ENCODE measurements at places on chromosomes 13 and 19.

DNA sequence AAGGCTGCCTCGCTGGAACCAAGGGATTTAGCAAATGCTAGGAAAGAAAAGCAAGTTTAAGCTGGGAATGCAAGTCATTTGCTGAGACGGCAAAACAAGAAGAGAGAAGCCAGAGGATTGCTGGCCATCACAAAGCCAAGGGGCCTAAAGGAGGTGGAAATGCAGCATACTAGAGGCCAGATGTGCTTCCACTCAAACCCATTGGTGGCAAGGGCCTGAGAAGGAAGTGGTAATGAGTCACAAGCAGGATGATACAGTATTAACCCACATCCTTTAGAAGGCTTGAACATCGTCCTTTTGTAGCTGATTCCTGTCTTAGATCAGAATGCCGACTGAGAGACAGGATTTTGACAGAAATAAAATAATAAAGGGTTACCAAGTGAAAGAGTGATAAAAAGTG is 68.2 kb downstream of the ITGBL1 start:
- no peak for DNase-seq

DNA sequence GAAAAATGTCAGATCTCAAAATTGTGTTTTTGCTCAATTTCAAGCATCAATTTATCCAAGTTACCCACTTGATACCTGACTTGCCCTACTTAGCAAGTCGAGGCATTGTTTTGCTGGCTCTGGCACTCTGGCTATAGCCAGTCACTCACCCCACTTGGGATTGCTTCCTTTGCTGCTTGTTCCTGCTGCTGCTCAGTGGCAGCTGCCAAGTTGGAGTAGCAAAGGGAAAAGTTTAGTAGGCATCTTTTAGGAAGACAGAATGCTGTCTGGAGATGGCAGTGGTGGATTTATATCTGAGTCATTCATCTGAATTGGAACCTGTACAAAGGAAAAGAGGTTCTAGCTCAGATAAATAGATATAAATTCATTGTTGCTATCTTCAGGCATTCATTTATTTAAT is 41.2 kb downstream of the PCCA start:
- DNase-seq: no peak

GRCh38 chr19:43820098-43820883 is 6.8 kb upstream of the ZNF283 start:
- DNase-seq: no peak

DNA sequence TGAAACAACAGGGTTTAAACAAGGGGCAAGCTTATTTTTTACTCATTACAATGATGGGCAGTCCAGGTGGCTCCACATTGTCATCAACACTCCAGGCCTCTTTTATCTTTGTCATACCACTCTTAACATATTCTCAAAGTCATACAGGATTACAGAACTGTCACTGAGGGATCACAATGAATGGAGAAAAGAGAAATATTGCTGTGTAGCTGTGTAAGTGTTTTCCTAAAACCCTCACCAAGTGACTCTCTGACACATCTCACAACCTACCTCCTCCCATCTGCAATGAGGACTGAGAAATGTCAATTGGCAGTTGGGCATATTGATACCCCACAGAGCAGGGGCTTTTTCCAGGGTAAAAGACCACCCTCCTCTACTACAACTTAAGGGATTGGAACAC is 562.1 kb downstream of the TBC1D4 start:
- no peak for DNase-seq

- no peak for DNase-seq
Measured at GRCh38 chr19:4232614-4233281, 3.4 kb downstream of the EBI3 start.

DNA sequence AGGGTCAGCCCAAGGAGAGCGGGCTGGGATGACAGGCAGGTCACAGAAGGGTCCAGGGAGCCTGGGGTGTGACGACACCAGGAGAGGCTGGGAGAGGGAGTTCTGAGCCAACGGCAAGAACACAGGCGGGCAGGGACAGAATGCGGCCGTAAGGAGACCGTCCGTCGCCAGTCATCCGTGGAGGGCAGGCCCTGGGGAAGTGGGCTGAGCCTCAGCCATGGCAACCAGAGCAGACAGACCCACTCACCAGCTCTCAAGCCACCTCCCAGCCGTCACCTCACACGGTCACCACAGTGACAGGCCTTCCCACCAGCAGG is 3.7 kb upstream of the TMEM86B start:
- DNase-seq: no peak

GRCh38 chr13:82688400-82688994 is 1193.8 kb downstream of the SLITRK1 start:
- DNase-seq: no peak

GRCh38 chr13:112715210-112715609 is 25.4 kb downstream of the ATP11A start:
- DNase-seq: no peak

DNA sequence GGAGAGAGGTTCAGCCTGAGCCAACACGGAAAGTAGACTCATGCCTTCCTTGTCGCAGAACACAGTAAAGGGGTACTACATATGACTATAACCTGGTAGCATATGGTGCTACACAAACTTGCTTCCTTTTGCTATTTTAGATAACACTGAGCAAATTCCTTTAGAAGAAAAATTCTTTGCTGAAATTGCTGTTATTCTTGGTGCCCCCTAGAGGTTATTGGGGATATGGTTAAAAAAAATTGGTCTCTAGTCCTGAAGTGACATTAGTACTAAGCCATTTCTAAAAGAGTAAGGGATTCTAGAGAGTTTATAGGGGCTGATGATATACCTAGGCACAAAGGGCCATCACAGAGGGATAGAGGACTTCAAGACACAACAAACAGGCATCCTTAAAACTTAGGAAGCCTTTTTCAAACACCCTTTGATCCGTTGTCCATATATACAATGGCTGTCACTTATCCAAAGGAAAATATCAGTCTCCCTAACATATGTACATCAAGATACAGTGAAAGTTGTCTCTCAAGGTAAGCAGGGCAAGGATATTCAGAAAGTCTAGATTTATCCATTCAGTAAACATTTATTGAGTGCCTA is 13.9 kb upstream of the HS6ST3 start:
- no peak for DNase-seq

DNA sequence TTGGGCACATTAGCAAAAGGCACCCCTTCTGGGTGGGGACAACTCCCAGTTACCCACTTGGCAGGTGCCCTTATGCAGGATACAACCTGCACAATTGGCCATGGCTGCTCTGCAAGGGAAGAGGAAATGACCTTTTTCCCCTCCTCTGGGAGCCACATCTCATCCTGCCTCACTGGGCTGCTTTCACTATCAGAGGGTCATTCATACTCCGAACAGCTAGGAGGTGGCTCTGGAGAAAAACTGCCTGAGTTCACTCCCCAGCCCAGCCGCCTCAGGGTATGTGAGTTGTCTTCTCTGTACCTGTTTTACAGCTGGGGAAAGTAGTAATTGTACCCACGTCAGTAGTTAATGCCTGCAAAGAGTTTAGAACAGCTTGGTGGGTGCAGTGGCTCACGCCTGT is 7.1 kb upstream of the ACTN4 start:
- no peak for DNase-seq

- DNase-seq: no peak
Measured at GRCh38 chr13:44331912-44332851, 41.4 kb upstream of the SERP2 start.

DNA sequence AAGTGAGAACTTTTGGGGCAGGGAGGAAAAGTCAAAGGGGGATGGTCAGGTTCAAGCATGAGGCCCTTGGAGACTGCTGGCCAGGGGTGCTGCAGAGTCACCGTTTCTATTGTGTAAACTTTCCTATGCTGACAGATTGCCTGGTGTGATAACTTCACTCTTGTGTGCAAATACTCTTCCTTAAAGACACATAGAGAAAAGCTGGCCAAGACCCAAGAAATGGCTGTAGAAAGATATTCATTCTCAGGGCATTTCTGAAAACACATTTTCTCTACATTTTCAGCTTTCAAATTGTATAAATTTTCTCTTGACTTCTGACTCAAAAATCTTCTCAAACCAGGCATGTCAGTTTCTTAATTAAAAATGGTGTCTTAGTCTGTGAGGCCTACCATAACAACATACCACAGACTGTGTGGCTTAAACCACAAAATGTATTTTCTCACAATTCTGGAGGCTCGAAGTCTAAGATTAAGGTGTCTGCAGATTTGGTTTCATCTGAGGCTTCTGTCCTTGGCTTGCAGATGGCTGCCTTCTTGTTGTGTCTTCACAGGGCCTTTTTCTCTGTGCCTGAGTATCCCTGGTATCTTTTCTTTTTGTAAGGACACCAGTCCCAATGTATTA is 304.5 kb downstream of the KCNRG start:
- DNase-seq: no peak

- no peak for DNase-seq
Measured at GRCh38 chr13:110637747-110638146, 22.4 kb downstream of the NAXD start.

- DNase-seq: no peak
Measured at GRCh38 chr19:42080764-42081375, 4.9 kb downstream of the ZNF574 start.

GRCh38 chr19:1471515-1472160 is 7.4 kb downstream of the C19orf25 start:
- no peak for DNase-seq

DNA sequence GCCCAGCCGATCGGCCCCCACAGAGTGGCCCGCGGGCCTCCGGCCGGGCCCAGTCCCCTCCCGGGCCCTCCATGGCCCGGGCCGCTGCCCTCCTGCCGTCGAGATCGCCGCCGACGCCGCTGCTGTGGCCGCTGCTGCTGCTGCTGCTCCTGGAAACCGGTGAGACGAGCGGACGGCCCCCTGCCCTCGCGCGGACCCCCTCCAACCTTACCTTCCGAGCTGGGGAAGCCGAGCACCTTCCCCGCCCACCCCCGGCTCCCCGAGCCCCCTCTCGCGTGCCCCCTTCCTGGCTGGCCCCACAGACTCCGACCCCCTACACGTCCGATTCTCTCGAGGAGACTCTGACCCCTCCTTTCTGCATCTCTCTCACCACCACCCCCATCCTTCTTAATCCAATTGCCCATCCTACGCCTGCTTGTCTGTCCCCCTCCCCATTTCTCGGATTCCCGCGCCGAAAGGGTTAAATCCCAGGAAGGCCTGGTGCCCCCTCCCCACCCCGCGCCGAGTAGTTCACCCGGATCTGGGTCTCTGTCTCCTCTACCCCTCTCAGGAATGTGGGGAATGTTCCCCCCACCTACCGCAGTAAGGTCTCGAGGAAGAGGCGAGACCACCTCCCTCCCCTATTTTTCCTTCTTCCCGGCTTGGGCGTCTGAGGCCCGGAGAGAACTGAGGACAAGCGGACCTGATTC is 502 bp downstream of the NECTIN2 start:
- no peak for DNase-seq

DNA sequence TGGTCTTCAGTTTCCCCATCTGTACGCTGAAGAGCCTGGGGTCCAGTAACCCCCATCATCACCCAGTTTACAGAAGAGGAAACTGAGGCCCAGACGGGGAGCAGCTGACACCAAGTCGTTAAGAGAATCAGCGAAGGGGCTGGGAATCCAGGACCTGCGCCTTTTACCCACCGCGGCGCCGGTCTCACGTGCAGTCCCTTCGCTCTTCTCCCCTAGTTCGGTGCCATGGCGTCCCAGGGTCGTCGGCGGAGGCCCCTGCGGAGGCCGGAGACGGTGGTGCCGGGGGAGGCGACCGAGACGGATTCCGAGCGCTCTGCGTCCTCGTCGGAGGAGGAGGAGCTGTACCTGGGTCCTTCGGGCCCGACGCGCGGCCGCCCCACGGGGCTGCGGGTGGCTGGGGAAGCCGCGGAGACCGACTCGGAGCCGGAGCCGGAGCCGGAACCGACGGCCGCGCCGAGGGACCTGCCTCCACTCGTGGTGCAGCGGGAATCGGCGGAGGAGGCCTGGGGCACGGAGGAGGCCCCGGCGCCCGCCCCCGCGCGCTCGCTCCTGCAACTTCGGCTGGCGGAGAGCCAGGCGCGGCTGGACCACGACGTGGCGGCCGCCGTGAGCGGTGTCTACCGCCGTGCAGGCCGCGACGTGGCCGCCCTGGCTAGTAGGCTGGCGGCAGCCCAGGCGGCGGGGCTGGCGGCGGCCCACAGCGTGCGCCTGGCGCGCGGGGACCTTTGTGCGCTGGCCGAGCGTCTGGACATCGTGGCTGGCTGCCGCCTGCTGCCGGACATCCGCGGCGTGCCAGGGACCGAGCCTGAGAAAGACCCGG is 698 bp downstream of the BLOC1S3 start:
- DNase-seq: no peak

DNA sequence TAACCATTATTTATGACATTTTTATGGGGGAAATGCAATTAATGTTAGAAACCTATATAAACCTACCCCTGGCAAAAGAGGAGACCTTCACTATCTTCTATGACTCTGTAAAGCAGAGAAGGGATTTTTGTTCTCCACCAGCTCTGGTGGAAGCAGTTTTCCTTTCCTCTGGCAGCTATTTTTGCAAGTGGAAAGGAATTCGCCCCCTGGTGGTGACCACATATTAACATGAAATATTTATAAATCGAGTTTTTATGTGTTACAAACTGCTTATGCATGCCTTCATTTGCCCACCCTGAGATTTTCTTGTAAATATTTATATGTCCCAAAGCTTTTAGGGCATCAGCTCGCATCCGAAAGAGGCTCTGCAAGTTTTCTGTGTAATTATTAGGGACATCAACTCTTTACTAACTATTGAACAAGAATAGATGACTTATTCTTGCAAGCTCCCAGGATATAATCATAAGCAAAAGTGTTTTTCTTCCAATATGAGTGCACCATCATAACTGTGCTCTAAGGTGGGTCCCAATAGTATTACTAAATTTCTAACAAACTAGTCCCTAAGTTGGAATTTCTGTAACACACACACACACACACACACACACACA is 62.4 kb downstream of the SERTM1 start:
- DNase-seq: no peak

GRCh38 chr13:113288880-113289279 is 8.2 kb upstream of the LAMP1 start:
- DNase-seq: no peak

DNA sequence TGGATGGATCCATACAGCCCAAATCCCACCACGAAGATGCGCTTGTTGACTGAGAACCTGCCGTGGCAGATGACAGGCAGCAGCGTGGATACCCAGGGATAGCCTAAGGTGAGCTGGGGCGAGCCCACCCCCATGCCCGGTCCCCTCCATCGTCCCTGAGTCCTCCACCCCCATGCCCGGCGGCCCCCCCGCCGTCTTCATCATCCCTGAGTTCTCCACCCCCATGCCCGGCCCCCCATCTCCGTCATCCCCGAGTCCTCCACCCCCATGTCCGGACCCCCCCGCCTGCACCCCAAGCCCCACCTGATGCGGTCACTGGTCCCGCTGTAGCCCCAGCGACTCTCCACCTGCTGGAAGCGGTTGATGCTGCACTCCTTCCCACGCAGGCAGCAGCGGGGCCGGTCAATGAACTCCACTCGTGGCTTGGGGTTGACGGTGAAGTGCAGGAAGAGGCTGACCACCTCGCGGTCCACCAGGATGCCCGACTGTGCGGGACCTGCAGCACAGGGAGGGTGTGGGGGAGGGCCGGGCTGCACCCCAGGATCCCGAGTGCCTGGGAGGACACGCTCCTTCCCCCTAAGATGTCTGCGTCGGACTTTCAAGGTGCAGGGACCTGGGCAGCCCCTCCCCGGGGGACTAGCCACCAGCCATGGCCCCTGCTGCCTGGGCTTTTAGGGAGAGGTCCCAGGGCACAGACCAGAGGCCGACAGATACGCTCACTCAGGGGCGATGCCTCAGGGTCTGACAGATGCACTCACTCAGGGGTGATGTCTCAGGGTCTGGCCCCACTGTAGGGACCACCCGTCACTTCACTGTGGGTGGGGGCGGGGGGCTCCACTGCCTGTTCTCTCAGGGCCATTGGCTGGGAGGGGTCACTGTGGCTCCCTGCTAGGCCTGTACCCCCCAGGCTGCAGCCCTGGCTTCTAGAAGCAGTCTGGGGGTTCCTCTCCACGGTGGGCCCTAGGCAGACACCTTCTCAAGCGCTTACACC is 28.0 kb downstream of the BTBD2 start:
- DNase-seq: no peak

Data from stimulated activated CD8-positive, alpha-beta memory T cell treated with anti-CD3 and anti-CD28 coated beads, Interleukin-2, amount 100 ng/mL, for 1 hour (primary cell).